ENCODE measurements at places on chromosomes 13 and 19.

DNA sequence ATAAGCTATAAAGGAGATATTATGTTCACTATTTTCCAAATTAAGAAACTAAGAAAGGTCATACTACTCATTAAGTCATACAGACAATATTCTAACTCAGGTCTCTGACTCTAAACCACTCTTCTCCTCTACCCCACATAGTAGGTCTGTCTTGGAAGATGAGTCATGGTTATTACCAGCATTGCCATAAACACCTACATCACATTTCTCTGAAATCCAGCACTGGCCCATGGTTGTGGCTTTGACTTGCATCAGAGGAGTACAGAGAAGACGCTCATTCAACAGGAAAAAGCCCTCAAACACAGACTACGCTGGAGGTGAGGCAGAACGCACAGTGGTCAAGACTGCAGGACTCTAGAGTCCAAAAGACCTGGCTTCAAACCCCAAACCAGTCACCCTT is 476.8 kb downstream of the COG6 start:
- no peak for DNase-seq

- no peak for DNase-seq
These were observed 61.3 kb downstream of the ARHGEF7 start for GRCh38 chr13:111176421-111176820.

- no peak for DNase-seq
These were observed 44.0 kb downstream of the ATP11A start for GRCh38 chr13:112733661-112734379.

DNA sequence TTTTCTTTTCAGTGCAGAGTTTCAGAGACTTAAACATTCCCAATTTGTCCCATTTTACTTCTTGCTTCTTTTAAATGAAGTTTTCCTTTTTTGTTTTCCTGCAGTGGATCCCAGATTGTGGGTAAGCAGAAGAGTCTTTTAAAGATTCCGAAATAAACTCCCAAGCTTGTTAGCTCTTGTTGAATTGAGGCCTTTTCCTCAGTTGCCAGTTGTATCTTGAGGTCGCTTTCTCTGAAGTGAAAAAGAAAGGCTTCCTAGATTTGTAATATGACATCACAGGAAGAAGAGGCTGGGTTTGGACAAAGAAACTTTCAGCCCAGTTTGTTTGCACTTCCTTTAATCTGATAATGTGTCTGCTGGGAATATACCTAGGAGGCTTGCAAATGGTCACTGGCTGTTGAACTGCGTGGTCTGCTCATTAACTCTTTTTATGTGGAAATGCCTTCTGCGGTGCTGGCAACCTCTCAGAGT is at the start of gene LPAR6:
LPAR6 (minus strand) TSS at position 233 of the 471 bp plus-strand sequence. CDS start 690 bp downstream, outside the sequence.
- no peak for DNase-seq

- DNase-seq = no peak
These were observed 922 bp downstream of the EBPL start for GRCh38 chr13:49690133-49690994.

DNA sequence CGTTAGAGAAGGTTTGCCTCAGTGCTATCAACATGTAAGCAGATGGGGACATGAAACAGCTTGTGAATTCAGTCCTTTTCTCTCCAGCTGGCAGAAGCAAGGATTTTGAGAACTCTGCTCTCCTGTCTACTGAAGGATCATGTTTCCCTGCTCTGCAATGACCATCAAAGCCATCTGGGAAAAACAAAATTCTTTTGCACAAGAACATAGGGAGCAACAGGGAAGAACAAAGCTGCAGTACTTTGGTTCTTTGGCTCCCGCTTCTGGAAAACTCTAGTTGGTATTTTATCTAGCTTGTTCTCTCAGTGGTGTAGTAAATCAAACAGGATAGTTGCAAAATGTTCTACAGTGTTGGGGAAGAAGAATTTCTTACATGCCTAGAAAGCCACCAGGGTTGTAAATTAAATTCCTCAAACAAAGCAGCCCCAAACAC is 270.4 kb downstream of the ENOX1 start:
- DNase-seq = no peak

DNA sequence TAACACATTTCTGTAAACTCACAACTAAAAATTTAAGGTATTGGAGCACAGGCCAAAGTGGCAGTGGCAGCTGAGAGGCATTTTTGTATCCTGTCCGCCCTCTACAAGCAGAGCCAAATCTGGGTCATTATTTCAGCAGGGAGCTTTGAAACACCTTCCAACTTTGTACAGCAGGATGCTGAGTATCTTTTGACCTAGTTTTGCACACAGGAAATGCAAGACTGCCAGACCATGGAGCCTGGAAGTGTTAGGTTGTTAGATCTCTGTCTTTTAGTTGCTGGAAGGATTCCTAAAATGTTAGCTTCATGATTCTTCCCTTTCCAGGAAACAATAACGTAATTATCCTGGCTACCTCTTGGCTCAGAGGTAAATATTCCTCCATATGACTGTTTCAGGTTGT is 148.6 kb upstream of the ATXN8OS start:
- DNase-seq = no peak

DNA sequence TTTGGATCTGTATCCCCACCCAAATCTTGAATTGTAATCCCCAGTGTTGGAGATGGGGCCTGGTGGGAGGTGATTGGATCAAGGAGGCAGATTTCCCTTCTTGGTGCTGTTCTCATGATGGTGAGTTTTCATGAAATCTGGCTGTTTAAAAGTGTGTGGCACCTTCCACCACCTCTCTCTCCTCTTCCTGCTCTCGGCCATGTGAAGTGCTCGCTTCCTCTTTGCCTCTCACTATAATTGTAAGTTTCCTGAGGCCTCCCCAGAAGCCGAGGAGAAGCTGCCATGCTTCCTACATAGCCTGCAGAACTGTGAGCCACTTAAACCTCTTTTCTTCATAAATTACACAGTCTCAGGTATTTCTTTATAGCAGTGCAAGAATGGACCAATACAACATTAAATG is 15.7 kb downstream of the COMMD6 start:
- DNase-seq = no peak

DNA sequence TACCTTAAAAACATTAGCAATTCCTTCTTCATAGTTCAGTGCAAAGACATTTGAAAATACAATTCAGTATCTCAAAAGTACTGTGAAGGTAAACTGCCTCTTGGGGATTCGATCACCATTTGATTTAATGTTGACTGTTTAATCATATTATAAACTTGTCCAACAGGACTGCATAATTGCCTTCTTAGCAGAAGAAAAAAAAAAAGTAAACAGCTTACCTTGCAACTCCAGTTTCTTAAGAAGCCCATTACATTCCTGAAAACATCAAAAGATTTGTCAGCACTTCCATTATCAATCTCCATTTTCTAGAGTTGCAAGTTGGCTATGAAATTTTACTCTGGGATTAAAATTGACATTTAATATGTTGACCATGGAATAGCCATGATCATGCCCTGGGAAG is 1154.6 kb downstream of the OLFM4 start:
- no peak for DNase-seq

GRCh38 chr13:50244713-50245574 is 229.7 kb downstream of the KCNRG start:
- DNase-seq = no peak

DNA sequence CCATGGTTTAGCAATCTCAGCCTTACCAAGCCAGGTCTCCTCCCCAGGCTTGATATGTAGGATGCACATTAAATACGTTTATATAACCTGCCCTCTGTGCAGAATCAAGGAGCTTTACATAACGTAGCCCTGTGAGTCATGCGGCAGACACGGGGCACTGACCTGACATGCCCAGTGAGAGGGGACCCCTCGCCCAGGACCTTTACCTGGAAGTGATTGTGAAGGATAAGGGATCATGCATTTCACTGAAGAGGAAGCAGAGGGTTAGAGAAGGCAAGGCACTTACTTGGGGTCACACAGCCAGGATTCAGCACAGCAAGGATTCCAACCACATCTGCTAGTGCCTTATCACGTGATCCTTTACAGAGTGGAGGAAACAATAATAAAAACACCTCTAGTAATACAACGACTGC is 18.9 kb upstream of the FOSB start:
- DNase-seq = no peak

DNA sequence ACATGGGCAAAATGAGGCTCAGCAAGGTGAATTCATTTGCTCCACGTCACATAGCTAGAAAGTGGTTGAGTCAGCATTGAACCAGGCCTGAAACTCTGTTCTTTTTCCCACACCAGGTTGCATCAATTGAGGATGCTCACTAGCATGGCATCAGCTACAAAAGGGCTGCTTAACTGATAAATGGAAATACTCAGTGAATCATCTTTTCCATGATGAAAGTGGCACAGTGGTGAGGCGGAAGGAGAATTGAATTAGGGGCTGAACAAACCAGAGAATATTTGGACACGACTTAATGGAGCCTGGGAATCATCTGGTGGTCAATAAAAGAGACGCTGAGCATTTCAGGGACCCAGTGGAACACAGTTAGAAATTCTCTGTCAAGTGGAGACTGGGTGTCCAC is 320.1 kb upstream of the MAB21L1 start:
- no peak for DNase-seq

GRCh38 chr19:13742756-13743155 is 21.6 kb upstream of the MRI1 start:
- DNase-seq = no peak

GRCh38 chr13:95552539-95553441 is at the start of gene CLDN10:
CLDN10 (plus strand) TSS chr13:95552720; CDS start chr13:95552754, 34 bp downstream.
- DNase-seq = no peak

- no peak for DNase-seq
These were observed 1219.5 kb upstream of the PCDH20 start for GRCh38 chr13:62635161-62635560.

- no peak for DNase-seq
These were observed 1156.0 kb downstream of the PCDH9 start for GRCh38 chr13:66074018-66074615.

DNA sequence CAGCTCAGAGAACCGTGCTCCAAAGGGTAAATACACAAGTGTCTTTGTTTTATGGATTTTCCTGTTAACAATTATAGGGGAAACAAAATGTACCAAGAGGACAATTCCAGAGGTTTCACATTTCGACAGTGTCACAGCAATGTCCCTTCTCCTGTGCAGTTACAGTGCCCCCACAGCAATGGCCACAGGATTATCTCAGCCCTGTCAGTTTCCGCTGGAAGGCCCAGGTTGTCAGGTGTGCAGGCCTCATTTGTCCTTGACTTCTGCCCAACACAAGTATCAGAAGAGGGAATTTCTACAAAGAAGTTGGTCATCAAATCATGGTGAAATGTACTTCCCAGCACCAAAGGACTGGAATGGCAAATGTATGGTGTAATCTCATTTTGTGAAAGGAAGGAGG is 11.2 kb upstream of the N4BP2L2 start:
- DNase-seq = no peak

DNA sequence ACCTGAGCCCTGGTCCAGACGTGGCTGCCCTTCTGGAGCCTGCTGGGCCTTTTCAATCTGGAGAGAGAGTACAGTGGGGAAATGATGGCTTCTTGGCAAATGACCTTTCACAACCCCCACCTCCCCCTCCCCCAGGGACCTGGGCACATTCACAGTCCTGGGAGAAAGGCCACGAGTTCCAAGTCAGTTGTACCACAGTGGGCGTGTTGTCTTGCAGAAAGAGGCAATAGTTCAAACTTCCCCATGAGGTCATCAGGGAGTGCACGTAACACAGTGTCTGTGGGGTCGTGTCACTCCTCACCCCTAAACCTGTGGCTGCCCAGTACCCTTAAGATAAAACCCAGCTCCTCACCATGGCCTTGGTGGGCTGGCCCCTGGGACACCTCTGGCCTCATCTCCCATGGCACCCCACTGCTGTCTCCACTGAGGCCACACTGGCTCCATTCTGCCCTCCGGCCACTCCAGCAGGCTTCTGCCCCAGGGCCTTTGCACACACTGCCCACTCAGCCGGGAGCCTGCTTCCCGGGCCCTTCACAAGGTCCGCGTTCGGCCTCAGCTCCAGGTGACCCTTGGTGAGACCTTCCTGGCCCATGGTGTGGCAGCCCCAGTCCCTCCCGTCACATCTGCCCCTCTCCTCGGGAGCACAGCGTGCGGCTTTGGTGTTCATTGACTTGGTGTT is 13.3 kb downstream of the PLIN4 start:
- no peak for DNase-seq

DNA sequence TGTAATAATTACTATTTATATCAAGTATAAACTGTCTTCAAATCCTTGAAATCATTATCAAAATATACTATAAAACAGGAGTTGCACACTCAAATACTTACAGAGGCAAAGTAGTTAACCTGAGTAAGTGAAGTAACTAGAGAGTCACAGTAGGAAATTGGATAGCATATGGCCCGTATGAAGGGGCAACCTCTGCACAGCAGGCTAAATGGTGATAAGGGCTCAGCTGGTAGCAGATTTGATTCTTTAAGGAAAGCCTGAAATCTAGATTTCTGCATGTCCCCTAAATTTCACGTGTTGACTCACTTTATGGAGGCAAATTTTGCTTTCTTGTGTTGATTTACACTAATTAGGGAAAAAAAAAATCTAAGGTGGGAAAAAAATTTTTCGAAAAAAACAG is 46.4 kb downstream of the STOML3 start:
- no peak for DNase-seq

DNA sequence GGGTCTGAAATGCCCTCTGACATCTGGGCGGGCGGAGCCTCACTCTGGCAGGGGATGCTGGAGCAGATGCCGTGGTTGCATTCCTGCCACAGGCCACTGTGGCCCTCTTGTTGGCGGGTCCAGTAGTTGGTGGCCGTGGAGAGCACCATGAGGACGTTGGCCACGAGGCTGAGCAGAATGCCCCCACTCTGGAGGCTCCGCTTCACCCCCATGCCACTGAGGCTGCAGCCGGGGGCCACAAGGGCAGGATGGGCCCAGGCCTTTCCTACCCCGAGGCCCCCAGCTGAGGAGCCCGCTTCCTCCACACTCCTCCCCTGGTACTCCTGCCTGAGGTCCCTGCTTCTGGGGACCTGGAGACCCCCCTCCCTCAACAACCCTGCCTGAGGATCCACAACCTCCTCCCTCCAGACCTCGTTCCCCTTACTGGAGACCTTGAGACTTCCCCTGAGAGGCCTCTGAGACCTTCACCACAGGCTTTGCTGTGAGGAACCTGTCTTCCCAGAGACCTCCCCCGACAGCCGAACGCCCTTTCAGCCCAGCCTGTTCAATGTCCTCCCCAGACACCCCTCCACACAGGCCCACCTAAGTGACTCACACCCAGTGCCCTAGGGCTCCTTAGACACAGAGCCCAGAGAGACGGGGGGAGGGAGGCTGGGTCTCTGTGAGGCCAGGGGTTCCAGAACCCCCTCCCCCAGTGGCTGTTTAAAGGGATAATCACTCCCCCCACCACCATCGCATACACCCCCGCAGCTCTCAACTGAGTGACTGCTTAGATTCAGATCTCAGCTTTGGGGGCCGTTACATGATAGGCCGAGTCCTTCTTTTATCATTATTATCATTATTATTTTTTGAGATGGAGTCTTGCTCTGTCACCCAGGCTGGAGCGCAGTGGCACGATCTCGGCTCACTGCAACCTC is at the start of gene CLDND2:
CLDND2 (minus strand) TSS at position 638 of the 917 bp plus-strand sequence; CDS start at position 212, 426 bp downstream.
- DNase-seq = no peak

DNA sequence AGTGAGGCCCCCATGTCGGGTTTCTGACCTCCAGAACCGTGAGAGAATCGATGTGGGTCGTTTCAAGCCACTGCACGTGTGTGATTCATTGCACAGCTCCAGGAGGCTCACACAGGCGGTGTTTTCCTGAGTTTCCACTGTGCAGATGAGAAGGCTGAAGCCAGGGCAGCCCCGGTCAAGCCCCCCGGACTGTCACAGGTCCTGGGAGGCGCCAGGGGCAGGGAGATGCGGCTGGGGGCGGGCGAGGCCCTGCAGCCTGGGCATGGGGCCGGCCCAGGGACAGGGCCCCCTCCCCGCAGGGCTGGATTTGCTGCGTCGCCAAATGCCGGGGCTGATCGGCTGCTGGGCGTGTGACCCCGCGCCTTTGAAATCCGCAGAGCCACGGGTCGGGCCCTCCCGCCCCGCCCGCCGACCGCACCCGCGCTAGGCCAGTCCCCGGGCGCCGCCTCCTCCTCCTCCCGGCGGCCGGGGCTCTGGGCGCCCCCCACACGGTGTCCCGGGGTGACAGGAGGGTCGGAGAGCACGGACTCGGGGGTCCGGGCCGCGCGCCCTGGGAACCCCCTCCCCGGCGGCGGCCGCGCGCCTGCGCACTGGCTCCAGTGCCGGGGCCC is 9.9 kb upstream of the MKNK2 start:
- DNase-seq = no peak
